ENCODE measurements at places on chromosomes 12 and 14.

GRCh38 chr12:23368590-23368989 lies 580.9 kb downstream of the SOX5 start:
- no peak for DNase-seq

GRCh38 chr14:33363682-33364081 lies 425.0 kb downstream of the NPAS3 start:
- no peak for DNase-seq

- DNase-seq = no peak
These were observed 103.1 kb upstream of the C14orf180 start for GRCh38 chr14:104476437-104476836.

DNA sequence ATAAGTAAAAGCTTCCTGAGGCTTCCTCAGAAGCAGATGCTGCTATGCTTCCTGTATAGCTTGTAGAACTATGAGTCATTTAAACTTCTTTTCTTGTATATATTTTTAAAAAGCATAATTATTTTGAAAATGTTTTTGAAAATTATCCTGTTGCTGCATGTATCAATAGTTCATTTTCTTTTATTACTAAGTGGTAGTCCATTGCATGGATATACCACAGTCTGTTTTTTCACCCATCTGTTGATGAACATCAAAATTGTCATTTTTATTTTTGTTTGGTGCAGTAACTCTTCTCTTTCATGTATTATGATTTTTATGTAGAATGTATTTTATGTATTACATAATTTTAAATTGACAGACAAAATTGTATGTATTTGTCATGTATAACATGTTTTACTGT lies 81.4 kb downstream of the TMTC3 start:
- no peak for DNase-seq
